Stimulated activated CD8-positive, alpha-beta memory T cell treated with anti-CD3 and anti-CD28 coated beads, Interleukin-4, amount 100 ng/mL, for 1 hour (primary cell): ENCODE measurements at places on chromosomes 3 and 15.

DNA sequence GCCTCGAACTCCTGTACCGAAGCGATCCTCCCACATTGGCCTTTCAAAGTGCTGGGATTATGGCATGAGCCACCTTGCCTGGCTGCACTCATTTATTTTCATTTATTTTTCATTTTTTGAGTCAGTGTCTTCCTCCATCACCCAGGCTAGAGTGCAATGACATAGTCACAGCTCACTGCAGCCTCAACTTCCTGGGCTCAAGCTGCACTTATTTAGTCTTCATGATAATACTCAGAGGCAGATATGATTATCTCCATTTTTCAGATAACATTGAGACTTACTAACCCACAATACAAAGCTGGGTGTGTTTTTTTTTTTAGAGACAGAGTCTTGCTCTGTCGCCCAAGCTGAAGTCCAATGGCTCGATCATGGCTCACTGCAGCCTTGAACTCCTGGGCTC is 10.0 kb downstream of the PRKCI start:
- no peak for DNase-seq

DNA sequence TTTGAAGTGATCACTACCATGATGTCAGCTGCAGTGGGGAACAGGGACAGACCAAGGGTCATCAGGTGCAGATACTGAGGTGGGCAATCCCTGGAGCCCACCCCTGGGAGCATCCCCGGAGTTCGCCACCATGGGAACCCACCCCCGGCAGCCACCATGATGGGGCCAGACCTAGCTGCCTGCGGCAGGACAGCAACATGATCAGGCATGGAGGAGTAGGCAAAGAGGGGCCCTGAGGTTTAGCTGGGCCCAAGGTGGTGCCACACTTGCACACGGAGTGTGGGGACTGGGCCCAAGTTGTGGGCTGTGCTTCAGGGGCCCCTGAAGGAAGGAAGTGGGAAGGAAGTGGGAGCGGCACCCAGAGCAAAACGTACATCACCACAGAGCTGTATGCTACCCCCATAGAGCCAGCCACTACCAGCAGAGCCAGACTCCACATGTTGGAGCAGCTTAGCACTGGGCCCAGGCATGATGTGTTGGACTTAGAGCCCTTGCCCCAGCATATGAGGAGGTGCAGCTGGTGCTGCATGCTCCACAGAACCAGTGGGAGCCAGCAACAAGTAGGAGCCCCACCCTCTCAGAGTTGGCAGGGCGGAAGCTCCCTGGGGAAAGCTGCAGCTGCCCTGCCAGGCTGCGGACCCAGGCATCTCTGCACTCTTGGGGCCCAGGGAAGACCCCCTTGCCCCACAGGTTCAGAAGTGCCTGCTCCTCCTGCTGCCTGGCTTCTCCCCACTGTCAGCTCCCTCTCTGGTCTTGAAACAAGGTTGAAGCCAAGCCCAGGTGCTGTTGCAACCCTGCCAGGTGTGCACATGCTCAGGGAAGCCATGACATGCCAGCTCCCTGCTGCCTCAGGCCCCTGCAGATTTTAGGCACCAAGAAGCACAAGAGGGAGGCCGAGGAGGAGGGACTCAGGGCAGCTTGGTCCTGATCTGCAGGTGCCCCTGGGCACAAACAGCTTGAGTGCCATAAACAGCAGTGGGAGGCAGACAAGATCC is 515.3 kb downstream of the ZBBX start:
- DNase-seq = no peak

GRCh38 chr15:82651708-82652107 is 4.5 kb upstream of the CPEB1 start:
- DNase-seq = no peak

DNA sequence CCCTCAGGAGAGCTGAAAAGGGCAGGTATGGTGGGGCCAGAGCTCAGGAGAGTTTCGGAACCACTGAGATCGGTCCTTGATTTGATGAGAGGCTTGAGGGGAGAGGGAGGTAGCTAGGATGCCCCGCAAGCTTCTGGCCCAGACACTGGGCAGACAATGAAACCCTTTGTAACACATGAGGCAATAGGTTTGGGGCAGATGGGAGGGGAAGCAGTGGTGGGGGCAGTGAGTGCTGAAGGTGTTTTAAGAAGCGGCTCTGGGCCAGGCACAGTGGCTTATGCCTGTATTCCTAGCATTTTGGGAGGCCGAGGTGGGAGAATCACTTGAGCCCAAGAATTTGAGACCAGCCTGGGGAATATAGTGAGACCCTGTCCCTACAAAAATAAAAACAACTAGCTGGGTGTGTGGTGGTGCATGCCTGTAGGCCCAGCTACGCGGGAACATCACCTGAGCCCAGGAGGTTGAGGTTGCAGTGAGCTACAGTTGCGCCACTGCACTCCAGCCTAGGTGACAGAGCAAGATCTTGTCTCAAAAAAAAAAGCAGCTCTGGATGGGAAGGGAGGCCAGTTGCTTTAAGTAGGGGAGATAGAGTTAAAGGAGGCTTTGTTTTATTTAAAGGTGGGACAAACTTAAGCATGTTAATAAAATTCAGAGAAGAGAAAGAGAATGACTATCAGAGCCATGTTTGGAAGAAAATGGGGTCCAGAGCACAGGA is 9.6 kb upstream of the SNX22 start:
- DNase-seq = no peak

DNA sequence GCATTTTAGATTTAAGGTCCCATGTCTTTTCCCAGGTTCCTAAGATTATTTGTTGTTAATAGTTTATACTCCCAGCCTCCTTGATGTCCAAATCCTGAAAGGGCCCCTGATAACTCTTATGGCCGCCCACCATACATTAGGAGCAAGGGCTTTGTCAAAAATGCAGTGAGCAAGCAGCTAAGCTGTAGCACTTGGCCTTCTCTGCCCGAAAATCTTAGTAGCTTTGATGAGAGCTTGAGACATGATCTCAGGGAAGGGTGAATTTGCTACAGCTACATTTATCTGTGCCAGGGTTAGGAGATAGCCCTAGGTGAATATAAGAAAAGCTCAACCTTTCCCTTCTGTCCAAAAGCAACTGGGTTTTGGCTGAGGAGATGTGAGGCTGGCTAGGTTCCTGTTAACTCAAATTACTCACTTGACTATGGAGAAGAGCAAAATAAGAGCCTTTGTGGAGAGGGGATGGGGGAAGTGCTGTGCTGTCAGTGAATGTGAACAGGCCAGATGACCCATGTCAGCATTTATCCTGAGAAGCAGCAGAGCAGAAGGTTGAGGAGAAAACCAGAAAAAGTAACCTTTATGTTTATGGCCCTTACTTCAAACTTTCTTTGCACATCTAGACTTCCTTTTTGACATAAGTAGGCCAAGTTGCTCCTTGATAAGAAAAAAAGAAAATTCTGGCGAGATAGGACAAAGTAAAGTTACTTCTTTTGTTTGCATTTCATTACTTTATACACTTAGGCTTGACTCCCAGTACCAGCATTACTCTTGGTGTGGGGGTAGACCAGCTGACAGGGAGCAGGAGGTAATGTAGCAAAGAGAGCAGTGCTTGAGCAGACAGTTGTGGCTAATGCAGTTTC is 21.1 kb downstream of the MAPK6 start:
- no peak for DNase-seq

DNA sequence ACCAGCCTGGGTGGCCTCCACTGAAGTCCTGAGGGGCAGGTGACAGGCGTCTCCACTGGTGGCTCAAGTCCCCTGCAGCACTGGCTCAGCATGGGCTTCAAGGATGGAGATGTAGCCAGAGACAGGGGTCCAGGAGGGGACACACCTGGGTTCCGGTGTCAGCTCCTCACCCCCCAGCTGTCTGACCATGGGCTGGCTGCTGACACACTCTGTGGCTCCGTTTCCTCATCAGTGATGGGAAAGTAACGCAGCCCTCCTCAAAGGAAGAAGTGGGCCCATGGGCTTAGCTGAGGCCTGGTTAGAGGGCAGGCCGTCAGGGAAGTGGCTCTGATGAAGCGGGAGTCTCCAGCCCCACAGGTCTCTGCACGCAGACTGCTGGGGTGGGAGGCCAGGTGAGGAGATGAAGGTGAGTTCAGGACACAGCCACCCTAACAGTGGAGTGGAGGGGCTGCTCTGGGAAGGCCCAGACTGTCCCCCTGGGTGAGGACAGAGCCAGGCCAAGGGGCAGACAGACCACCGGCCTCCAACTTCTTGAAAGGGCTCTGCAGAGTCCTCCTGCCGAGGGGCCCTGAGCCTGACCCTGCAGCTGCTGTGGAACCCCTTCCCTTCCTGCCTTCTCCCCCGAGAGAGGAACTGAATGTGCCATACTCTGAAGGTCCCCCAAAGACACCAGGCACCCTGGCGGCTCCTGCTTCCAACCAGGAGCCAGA is 24.0 kb downstream of the PSTPIP1 start:
- DNase-seq = no peak

DNA sequence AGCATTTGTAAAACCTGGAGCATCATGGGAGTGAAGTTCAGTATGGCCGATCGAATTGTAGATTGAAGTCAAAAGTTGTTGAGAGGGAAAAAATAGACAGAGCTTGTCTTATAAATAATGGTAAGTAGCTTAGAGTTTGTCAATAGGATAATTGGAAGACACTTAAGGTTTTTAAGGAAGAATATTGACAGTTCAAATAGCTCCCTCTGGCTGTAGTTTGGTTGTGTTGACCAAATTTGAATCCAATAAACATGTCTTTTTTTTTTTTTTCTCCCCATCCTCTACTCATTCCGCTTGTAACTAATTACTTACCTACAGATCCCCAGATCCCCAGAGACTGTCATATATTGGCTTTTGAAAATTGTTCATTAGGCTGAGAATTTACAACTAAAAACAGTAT is 677.0 kb downstream of the AGBL1 start:
- DNase-seq = no peak

GRCh38 chr15:69525543-69525942 is 72.9 kb downstream of the RPLP1 start:
- no peak for DNase-seq

DNA sequence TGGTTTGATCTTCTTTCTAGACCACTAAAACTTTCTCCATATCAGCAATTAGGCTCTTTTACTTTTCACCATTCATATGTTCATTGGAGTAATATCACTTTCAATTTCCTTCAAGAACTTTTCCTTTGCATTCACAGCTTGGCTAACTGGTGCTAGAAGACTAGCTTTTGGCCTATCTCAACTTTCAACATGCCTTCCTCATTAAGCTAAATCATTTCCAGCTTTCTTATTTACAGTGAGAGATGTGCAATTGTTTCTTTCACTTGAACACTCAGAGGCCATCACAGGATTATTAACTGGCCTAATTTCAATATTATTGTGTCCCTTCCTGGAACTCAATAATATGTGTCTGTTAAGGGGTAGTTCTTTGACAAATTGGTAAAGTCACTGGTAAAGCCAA is 42.8 kb upstream of the PLOD2 start:
- no peak for DNase-seq
